ENCODE measurements at places on chromosomes 7 and 10.

DNA sequence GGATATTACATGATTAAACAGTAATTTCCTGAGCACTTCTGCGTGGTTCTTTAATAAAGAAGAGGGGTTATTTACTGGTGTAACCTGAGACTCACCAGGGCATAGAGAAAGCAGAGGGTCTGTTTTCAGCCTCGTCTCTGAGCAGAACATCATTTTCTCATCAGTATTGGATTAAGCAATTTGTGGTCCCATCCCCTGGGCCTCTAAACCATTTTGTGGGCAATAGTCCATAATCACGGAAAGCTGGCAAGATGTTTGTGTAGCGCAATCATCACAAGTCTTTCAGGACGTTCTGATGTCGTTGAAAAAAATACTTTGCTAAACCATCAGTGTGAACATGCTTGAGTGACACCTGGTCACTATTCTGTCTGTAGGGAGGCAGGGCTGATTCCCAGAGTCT, 37.1 kb upstream of the SEC61G start:
- H3K27me3 ChIP-seq, result peaks cover 6% of the 10 kb centered on the region
- DNase-seq, result no peak
- no peak overlapping the region for H3K27ac ChIP-seq
- H3K4me3 ChIP-seq, result no peak overlapping the region
- peaks cover 4% of the 10 kb centered on the region for H3K4me1 ChIP-seq

- H3K4me3 ChIP-seq, result no peak overlapping the region
- H3K4me1 ChIP-seq, result peaks cover 24% of the 10 kb centered on the region
- no peak for DNase-seq
- H3K36me3 ChIP-seq, result no peaks in the 10 kb centered on the region
Measured at GRCh38 chr7:132738254-132738653, 162.0 kb upstream of the PLXNA4 start.

- no peak overlapping the region for H3K27ac ChIP-seq
- DNase-seq, result no peak
- peaks cover 6% of the 10 kb centered on the region for H3K27me3 ChIP-seq
- H3K36me3 ChIP-seq, result no peaks in the 10 kb centered on the region
Measured at GRCh38 chr10:112280205-112280921, 2.8 kb upstream of the TECTB start.

DNA sequence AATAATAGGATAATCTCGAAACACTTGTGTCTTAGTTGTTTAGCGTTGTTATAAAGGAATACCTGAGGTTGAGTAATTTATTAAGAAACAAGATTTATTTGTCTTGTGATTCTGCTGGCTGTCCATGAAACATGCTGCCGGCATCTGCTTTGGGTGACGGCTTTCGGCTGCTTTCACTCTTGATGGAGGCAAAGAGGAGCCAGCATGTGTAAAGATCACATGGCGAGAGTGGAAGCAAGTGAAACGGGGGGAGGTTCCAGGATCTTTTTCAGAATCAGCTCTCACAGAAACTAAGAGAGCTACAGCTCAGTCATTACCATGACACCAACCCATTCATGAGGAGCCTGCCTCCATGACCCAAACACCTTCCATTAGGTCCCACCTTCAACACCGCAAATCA, 402.8 kb downstream of the CDC14C start:
- H3K27ac ChIP-seq, result no peak overlapping the region
- DNase-seq, result peak; percentile 19
- no peaks in the 10 kb centered on the region for H3K36me3 ChIP-seq
- H3K27me3 ChIP-seq, result peaks cover 9% of the 10 kb centered on the region
- H3K4me1 ChIP-seq, result no peaks in the 10 kb centered on the region

- no peak overlapping the region for H3K27ac ChIP-seq
- no peak overlapping the region for H3K4me3 ChIP-seq
- H3K27me3 ChIP-seq, result no peaks in the 10 kb centered on the region
- H3K36me3 ChIP-seq, result peaks cover 4% of the 10 kb centered on the region
Measured at GRCh38 chr7:71140264-71140663, 8.3 kb downstream of the GALNT17 start.

GRCh38 chr10:92719991-92720830, 30.5 kb downstream of the HHEX start:
- no peak for DNase-seq
- no peak overlapping the region for H3K27ac ChIP-seq
- no peak overlapping the region for H3K4me3 ChIP-seq
- no peaks in the 10 kb centered on the region for H3K4me1 ChIP-seq
- H3K27me3 ChIP-seq, result peaks cover 18% of the 10 kb centered on the region
- H3K36me3 ChIP-seq, result no peaks in the 10 kb centered on the region

DNA sequence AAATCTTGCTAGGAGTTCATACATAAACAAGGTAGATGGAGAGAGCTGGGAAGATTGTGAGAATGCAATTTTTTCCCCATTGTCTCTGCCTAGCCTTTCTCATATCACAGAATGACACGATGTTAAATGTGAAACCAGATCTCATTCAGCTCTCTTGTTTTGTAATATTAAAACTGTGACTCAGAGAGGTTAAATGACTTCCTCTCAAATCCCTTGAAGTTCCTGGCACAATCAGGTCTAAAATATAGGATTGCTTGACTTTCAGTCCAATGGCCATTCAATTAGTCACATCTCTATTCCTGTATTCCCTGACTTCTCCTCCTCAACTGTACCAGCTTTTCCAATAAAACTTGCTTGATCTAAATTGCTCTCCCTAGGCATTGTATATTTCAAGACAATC, 3.1 kb downstream of the ANKRD22 start:
- H3K36me3 ChIP-seq, result peaks cover 1% of the 10 kb centered on the region
- H3K4me3 ChIP-seq, result no peak overlapping the region
- peaks cover 6% of the 10 kb centered on the region for H3K4me1 ChIP-seq
- H3K27me3 ChIP-seq, result peaks cover 12% of the 10 kb centered on the region

GRCh38 chr7:81507221-81507620, 262.6 kb downstream of the HGF start:
- peaks cover 6% of the 10 kb centered on the region for H3K36me3 ChIP-seq
- no peaks in the 10 kb centered on the region for H3K27me3 ChIP-seq
- DNase-seq, result no peak
- no peak overlapping the region for H3K4me3 ChIP-seq

DNA sequence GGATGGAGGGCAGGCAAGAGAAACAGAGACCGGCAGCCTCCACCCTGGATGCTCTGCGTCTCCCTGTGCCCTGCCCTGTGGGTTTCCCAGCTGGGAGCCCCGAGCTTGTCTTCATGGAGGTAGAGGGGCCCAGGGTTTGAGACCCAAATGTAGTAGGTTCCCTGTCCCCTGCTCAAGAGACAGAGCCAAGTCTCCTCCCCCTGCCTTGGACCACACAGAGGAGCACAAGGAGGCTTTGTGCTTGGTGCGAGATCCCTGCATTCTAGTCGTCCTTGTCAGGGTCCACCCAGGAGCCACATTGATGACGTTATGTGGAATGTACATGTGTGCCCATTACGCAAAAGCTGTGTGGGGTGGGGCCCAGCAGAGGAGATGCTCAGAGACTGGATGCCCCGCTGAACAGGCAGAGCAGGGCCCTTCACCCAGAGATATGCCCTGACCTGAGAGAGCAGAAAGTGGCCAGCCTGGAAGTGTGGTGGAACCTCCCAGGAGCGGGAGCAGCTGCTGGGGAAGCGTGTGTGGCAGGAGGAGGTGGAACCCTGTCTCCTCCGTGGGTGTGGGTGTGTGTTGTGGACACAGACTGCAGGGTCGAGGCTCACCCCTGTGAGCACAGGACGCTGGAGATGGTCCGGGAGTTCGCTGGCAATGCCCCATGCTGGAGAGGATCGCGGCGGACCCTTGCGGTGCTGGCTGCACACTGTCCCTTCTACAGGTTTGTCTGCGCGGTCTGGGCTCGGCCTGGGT, 39.3 kb downstream of the VWA2 start:
- H3K4me3 ChIP-seq, result no peak overlapping the region
- peaks cover 2% of the 10 kb centered on the region for H3K36me3 ChIP-seq
- no peak for DNase-seq
- peaks cover 9% of the 10 kb centered on the region for H3K27me3 ChIP-seq
- no peaks in the 10 kb centered on the region for H3K4me1 ChIP-seq

- no peaks in the 10 kb centered on the region for H3K27me3 ChIP-seq
- no peak for DNase-seq
- no peak within 1 kb of the TSS for H3K27ac ChIP-seq
- peaks cover 35% of the 10 kb centered on the region for H3K4me1 ChIP-seq
- H3K4me3 ChIP-seq, result no peak within 1 kb of the TSS
- H3K36me3 ChIP-seq, result no peaks in the 10 kb centered on the region
Measured at GRCh38 chr10:14330388-14331061, at the start of gene FRMD4A. Gene FRMD4A, minus strand, starts transcription at chr10:14330924.

DNA sequence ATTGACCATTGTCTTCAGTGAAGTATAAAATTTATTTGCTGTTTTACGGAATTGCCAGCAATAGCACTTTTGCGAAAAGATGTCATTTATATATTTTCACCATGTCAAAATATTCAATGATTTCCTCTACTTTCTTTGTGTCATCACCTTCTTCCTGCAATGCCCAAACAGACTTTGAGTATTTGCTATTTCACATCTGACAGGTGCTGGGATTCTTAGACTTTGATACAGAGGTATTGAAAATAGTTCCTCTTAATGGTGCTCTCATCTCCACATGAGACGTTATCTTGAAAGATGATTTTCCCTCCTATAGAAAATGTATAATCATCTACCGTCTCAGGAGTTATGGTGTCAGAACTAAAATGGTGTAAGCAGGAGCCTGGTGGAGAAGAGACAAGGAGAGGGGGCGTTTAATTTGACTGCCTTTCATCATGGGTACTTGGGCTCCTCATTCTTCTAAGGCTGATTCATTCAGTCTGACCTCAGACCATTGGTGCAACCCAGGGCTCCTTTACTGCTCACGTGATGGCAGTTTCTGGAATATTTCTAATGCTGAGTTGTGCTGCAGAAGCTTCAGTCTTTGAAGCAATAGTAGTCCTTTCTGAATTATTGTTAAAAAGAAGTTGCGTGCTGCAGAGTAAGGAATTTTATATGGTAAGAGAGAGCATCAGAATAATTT, 404.6 kb downstream of the PHTF2 start:
- no peak for DNase-seq
- H3K36me3 ChIP-seq, result no peaks in the 10 kb centered on the region
- no peak overlapping the region for H3K4me3 ChIP-seq
- H3K27ac ChIP-seq, result no peak overlapping the region

DNA sequence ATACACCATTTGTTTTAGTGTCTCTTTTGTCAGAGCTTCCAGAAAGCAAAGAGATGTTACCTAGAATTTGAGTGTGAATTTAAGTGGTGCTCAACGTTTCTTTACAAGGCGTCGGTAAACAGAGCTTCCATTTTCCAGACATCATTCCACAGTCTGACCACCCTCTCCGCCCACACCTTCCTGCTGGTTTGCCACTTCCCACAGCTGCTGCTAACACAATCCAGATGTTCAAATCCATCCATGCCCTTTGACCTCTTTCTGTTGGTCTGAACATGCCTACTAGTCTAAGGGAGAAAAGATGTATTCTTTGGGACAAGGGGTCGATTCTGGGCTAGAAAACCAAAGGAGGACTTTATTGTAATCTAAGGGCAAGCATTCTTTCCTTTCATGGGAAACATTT, 86.1 kb downstream of the FAM107B start:
- no peak for DNase-seq
- H3K4me1 ChIP-seq, result peaks cover 28% of the 10 kb centered on the region
- no peak overlapping the region for H3K4me3 ChIP-seq

GRCh38 chr7:2582006-2582735, 23.4 kb downstream of the IQCE start:
- DNase-seq, result no peak
- H3K4me3 ChIP-seq, result no peak overlapping the region
- H3K27ac ChIP-seq, result no peak overlapping the region
- H3K27me3 ChIP-seq, result no peaks in the 10 kb centered on the region
- peaks cover 24% of the 10 kb centered on the region for H3K36me3 ChIP-seq

- peaks cover 7% of the 10 kb centered on the region for H3K36me3 ChIP-seq
- H3K4me3 ChIP-seq, result no peak overlapping the region
- H3K27ac ChIP-seq, result no peak overlapping the region
Measured at GRCh38 chr10:102010961-102011360, 45.0 kb downstream of the ARMH3 start.

DNA sequence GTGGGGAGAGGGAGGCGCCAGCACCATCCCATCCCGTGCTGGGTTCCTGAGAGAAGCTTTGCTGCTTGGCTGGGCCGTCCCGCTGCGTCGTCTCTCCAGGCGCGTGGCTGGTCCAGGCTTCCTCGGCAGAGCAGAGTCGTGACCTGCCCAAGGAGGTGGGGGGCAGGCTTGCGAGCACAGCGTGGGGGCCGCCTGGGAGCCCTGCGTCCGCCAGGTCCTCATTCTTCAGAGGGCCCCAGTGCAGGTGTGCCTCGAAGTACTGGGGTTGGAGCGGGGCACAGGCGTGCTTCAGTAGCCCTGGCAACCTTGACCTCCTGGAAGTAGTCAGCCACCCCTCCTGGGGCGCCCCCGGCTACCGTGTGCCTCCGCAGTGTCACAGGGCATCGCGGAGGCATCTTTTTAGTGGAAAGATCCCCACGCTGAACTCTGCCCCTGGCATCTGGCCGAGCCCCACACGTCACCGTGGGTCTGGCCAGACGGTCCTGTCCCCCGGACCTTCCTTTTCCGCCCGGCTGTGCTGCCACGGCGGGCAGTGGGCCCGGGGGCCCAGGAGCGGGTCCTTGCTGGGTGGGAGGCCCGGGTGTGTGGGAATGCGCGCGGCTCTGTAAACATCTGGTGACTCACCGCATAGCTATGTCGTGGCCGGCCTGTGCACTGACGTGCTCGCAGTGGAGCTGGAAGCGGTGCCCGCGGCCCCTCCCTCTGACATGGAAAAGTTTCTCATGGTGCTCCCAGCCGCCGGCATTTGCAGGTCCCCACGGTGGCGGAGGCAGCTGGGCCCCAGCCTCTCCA, 6.4 kb downstream of the MAFK start:
- no peaks in the 10 kb centered on the region for H3K27me3 ChIP-seq
- DNase-seq, result peak; percentile 100
- H3K27ac ChIP-seq, result peak overlapping the region; percentile 100
- peak overlapping the region; percentile 80 for H3K4me3 ChIP-seq
- H3K36me3 ChIP-seq, result peaks cover 3% of the 10 kb centered on the region

DNA sequence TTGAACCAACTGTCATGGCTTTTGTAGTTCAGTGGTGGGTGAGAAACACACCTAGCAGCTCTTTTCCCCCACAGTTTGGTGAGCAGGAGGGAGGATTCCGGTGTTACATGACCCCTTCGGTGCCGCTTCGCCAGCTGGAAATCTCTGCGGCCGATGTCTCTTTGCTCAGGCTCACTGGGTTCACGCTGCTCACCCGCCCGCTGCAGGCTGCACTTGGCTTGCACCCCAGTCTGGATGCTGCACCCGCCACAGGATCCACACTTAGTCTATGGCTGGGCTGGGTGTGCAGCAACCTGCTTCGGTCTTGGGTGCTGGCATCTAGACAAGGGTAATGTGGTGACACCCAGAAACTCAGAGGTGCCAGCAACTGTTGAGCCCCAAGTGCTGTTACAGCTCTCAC, 191.8 kb downstream of the PON1 start:
- no peak overlapping the region for H3K4me3 ChIP-seq
- no peak overlapping the region for H3K27ac ChIP-seq
- H3K4me1 ChIP-seq, result no peaks in the 10 kb centered on the region
- no peaks in the 10 kb centered on the region for H3K36me3 ChIP-seq
- peak; percentile 77 for DNase-seq
- no peaks in the 10 kb centered on the region for H3K27me3 ChIP-seq

GRCh38 chr7:87129848-87130247, 22.4 kb upstream of the DMTF1 start:
- H3K4me1 ChIP-seq, result no peaks in the 10 kb centered on the region
- H3K4me3 ChIP-seq, result no peak overlapping the region
- no peak for DNase-seq
- H3K36me3 ChIP-seq, result no peaks in the 10 kb centered on the region
- peaks cover 26% of the 10 kb centered on the region for H3K27me3 ChIP-seq

GRCh38 chr10:75696536-75696935, 265.1 kb downstream of the LRMDA start:
- no peaks in the 10 kb centered on the region for H3K36me3 ChIP-seq
- no peaks in the 10 kb centered on the region for H3K4me1 ChIP-seq
- peaks cover 16% of the 10 kb centered on the region for H3K27me3 ChIP-seq
- no peak overlapping the region for H3K4me3 ChIP-seq
- H3K27ac ChIP-seq, result no peak overlapping the region

Data from chondrocyte (in vitro differentiated cells).